Osteocyte (in vitro differentiated cells): ENCODE measurements at places on chromosomes 16 and 17. TPM values are rescaled to one million over a fixed set of nuclear protein-coding genes. Genes with fewer than 3 reads are reported as not detected.
A peak's percentile ranks its signal among the peaks of the same experiment; 100 is the strongest.

SLC5A10 gene
- not detected in 2 replicates for total RNA-seq

TBC1D3G gene
- not detected in 2 replicates for total RNA-seq

SLC25A39 gene
- total RNA-seq, result 109 and 122 TPM in 2 replicates

DNA sequence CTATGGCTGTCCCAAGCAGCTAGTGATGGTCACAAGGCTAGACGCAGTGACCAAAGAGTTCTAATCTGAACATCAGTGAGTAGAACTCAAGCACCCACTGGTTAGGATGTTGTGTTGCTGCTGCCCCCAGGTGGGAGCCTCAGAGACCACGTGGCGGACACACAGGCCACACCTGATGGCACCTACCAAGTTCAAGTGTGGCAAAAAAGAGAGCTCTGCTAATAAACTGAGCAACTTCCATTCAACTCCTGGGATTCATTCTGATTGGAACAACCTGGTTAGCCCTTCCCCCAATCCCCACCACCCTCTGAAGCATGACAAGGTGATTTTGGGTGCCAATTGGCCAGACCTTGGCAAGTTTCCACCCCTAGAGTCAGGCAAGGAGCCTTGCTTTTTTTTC lies 3.5 kb upstream of the LCMT1 start:
- no peak overlapping the region for H3K27ac ChIP-seq
- no peaks in the 10 kb centered on the region for H3K36me3 ChIP-seq
- peaks cover 39% of the 10 kb centered on the region for H3K4me1 ChIP-seq
- H3K4me3 ChIP-seq, result peak overlapping the region; percentile 91
- H3K27me3 ChIP-seq, result no peaks in the 10 kb centered on the region

CRHR1 gene
- total RNA-seq, result not detected in 2 replicates

MTSS2 gene
- total RNA-seq, result 156 and 169 TPM in 2 replicates

TLCD3A gene
- total RNA-seq, result 23.7 and 27.3 TPM in 2 replicates

CDRT15 gene
- total RNA-seq, result not detected in 2 replicates

GRCh38 chr16:27033281-27033979 lies 33.3 kb upstream of the C16orf82 start:
- no peaks in the 10 kb centered on the region for H3K4me1 ChIP-seq
- no peak overlapping the region for H3K27ac ChIP-seq
- H3K4me3 ChIP-seq, result no peak overlapping the region
- no peak for DNase-seq

DNA sequence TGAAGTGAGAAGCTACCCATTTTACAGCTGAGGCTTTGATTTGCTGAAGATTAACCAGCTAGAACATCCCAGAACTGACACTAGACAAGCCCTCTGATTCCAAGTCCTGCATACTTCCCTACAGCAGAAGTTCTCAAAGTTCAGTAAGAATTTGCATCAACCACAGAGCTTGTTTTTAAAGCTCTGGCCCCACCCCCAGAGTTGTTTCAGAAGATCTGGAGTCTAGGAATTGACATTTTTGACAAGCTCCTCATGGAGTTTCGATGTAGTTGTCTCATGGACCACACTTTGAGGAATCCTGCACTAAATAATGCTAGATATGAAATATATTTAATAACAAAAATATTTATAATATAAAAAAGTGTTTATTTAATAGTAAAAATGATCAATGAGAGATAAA lies 120.3 kb upstream of the ADAMTS18 start:
- no peak for DNase-seq
- no peaks in the 10 kb centered on the region for H3K27me3 ChIP-seq
- H3K4me1 ChIP-seq, result no peaks in the 10 kb centered on the region
- no peak overlapping the region for H3K4me3 ChIP-seq
- H3K27ac ChIP-seq, result no peak overlapping the region

DNA sequence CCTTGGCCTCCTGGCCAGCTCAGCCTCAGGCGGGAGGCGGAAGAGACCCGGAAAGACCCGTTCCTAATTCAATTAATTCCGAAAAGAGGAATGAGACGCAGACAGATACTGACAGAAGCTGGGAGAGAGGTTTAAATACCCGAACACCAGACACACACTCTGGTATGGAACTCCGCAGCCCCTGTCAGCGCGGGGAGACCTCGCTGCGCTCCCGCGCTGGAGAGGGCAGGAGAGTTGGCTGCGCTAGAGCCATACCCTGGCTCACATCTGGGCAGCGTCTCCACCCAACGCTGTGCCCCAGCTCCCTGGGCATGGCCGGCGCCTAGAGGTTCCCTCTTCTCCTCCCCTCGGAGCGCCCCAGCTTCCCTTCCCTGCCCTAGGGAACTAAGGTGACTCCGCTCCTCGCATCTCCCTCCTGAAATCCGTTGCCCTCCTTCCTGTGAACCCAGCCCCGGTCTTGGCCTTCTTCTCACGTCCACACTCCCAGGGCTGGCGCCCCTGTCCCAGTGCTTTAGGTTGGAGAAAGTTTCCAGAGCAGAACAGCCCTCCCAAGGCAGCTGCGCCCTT lies 8.0 kb downstream of the NEUROD2 start:
- H3K27me3 ChIP-seq, result peaks cover 88% of the 10 kb centered on the region
- H3K4me3 ChIP-seq, result no peak overlapping the region
- H3K4me1 ChIP-seq, result peaks cover 17% of the 10 kb centered on the region

DNA sequence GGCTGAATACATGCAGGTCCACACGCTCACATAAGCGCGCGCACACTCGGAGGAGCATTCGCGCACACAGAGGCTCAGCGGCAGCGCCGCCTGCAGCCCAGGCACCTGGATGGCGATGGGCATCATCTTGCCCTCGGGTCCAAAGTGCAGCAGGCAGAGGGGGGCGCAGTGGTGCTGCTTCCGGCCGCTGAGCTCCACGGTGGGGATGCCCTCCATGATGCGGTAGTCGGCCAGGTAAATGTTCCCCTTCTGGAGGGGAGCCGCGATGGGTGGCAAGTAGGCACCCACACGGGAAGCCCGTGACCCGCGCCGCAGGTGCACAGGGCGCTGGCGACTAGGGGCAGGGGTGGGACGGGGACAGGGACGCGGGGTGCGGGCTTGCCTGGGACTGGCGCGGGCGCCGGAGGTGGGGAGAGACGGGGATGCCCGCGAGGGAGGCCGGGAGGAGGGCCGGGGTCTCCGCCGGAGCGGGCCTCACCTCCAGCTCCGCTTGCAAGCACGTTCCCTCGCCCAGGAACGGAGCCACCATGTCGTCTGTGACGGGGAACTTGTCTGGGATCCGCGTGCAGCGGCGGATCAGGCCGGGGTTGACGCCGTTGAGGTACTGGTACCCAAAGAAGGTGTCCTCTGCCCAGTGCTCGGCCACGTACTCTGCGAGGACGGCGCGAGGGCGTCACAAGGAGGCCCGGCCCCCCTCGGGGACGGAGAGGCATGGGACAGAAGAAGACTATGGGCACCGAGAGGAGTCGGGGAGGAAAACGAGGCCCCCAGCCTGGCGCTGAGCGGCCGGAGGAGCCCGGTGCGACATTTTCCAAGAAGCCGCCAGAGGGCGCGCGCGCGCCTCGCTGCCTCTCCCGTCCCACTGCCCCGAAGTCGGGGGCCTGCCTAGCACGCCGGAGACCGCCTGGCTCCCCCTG lies 8.0 kb downstream of the ALOX12B start:
- H3K4me1 ChIP-seq, result peaks cover 11% of the 10 kb centered on the region
- H3K27ac ChIP-seq, result no peak overlapping the region
- H3K27me3 ChIP-seq, result peaks cover 60% of the 10 kb centered on the region

- H3K4me3 ChIP-seq, result no peak overlapping the region
- no peak for DNase-seq
- peaks cover under 1% of the 10 kb centered on the region for H3K4me1 ChIP-seq
- H3K27me3 ChIP-seq, result no peaks in the 10 kb centered on the region
- peaks cover 2% of the 10 kb centered on the region for H3K36me3 ChIP-seq
These were observed 17.4 kb downstream of the ZNF469 start for GRCh38 chr16:88400186-88400585.

DOC2A gene
- 1.3 TPM in 2 replicates for total RNA-seq

APOBR gene
- total RNA-seq, result 0.16 TPM in 1 of 2 replicates, not detected in the other

DNA sequence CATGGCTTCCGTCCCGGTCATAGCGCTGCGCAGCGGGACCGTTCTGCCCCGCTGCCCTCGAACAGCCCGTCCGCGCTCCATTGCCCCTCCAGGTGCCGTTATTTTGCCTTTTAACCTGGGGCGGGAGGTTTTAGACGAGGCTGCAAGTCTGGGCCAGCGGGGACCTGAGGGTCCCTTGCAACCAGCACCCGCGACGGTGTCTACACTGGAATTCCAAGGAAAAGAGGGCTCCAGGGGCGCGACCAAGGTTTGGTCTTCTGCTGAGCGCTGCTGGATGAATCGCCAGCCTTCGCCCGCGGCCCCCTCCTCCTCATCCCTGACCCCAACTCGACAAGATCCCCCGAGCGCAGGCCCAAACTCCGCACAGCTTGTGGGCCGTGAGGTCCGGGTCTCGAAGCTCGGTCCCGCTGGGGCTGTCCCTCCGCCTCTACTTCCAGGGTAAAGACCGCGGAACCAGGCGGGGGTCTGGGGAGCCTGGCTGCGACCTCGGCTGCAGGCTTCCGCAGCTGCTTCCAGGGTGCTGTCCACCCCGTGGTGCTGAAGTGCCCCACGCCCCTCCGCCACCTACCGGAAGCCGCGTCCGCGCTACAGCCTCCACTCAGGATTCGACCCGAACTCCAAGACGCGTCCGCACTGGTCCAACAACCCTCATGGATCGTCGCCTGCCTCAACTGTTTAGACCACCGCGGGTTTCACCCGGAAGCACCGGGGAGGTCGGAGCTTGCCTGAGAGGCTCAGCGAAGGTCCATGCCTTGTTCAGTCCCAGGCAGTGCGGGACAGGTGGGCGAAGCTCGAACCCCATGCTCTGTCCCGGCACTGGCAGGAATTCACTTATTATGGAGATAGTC lies 10.1 kb upstream of the CA4 start:
- H3K27ac ChIP-seq, result no peak overlapping the region
- peaks cover 34% of the 10 kb centered on the region for H3K4me1 ChIP-seq
- peak; percentile 93 for DNase-seq
- peak overlapping the region; percentile 26 for H3K4me3 ChIP-seq
- H3K36me3 ChIP-seq, result no peaks in the 10 kb centered on the region
- peaks cover 16% of the 10 kb centered on the region for H3K27me3 ChIP-seq

KRTAP4-9 gene
- not detected in 2 replicates for total RNA-seq

B4GALNT2 gene
- total RNA-seq, result 0.03 TPM in 2 replicates
